ENCODE measurements at places on chromosomes 13 and 19.
A peak's percentile ranks its signal among the peaks of the same experiment; 100 is the strongest.

DNA sequence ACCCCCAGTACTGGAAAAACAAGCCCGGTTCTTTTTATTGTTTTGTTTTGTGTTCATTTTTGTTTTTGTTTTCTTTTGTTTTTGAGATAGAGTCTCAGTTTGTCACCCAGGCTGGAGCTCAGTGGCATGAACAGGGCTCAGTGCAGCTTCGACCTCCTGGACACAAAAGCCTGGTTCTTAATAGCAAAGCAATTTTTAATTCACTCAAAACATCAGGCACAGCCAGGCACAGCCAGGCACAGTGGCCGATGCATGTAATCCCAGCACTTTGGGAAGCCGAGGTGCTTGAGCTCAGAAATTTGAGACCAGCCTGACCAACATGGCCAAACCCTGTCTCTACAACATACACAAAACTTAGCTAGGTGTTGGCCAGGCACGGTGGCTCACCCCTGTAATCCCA lies 30.7 kb downstream of the INSR start:
- peaks cover 11% of the 10 kb centered on the region for H3K4me1 ChIP-seq
- H3K4me3 ChIP-seq, result no peak overlapping the region
- no peaks in the 10 kb centered on the region for H3K27me3 ChIP-seq
- H3K36me3 ChIP-seq, result peaks cover 14% of the 10 kb centered on the region
- no peak overlapping the region for H3K27ac ChIP-seq

DNA sequence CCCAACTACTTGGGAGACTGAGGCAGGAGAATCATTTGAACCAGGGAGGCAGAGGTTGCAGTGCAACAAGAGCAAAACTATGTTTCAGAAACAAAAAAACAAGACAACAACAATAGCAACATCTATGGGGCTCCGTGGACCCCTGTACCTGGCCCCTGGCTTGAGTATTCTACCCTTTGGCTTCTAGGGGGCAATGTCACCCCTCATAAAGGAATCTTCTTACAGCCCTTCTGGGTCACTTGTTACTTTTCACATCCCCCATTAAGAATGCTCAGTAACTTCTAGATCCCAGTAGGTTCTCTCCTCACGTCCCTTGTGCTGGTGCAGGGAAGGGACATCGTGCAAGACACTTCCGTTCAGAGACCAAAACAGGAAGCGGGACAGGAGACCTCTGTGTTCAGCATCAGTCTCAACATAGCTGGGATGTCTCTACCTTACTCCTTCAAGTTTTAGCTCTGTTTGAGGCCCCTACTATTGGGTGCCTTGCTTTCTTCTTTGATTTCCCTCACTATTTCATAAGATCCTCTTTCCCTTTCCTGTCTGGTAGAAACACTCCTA lies 218.1 kb upstream of the ARGLU1 start:
- H3K4me1 ChIP-seq, result no peaks in the 10 kb centered on the region
- no peaks in the 10 kb centered on the region for H3K27me3 ChIP-seq
- no peaks in the 10 kb centered on the region for H3K36me3 ChIP-seq

DNA sequence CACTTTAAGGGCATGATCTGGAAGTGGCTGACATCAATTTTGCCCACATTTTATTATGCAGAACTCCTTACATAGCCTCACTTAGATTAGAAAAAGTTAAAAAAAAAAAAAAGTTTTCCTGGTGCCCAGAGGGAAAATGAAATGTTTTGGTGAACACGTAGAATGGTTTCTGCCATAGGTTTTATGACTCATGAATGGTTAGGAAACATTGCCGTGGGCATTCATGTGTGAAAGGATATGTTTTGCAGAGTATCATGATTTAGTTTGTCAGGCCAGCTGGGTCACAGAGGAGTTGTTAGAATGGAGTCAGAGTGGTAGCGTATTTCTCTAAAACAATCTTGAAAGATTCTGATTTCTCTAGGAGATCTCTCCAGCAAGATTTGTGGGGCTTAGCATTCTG lies 133.8 kb downstream of the MRPL57 start:
- H3K27me3 ChIP-seq, result no peaks in the 10 kb centered on the region
- no peak overlapping the region for H3K27ac ChIP-seq
- no peak for DNase-seq
- no peak overlapping the region for H3K4me3 ChIP-seq
- peaks cover 9% of the 10 kb centered on the region for H3K36me3 ChIP-seq

DNA sequence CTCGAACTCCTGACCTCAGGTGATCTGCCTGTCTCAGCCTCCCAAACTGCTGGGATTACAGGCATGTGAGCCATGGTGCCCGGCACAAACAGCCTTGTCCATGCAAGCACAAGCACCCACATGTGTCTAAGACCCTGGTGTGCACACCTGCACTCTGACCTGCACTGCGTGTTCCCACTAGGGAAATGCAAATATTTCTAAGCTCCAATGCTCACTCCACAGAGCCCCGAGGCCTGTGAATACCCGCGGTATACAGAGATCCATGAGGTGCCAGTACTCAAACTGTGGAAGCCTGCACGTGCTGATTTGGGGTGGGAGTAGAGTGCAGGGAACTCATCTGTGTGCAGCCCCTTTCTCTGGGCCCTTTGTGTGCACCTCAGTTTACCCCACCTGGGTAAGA lies 14.7 kb downstream of the GADD45B start:
- H3K36me3 ChIP-seq, result no peaks in the 10 kb centered on the region
- H3K4me3 ChIP-seq, result peak overlapping the region; percentile 4
- peaks cover 45% of the 10 kb centered on the region for H3K4me1 ChIP-seq
- DNase-seq, result no peak
- peaks cover 60% of the 10 kb centered on the region for H3K27me3 ChIP-seq

- peak overlapping the region; percentile 74 for H3K4me3 ChIP-seq
- DNase-seq, result no peak
- H3K27ac ChIP-seq, result no peak overlapping the region
- H3K27me3 ChIP-seq, result peaks cover 11% of the 10 kb centered on the region
- H3K36me3 ChIP-seq, result no peaks in the 10 kb centered on the region
- H3K4me1 ChIP-seq, result peaks cover 6% of the 10 kb centered on the region
Measured at GRCh38 chr19:4877753-4878490, 10.5 kb upstream of the PLIN3 start.

GRCh38 chr19:52599241-52599640 lies 29.2 kb downstream of the ZNF701 start:
- no peaks in the 10 kb centered on the region for H3K27me3 ChIP-seq
- no peak for DNase-seq
- no peak overlapping the region for H3K27ac ChIP-seq
- peaks cover 29% of the 10 kb centered on the region for H3K36me3 ChIP-seq
- H3K4me1 ChIP-seq, result peaks cover 21% of the 10 kb centered on the region

- H3K36me3 ChIP-seq, result no peaks in the 10 kb centered on the region
- peaks cover 58% of the 10 kb centered on the region for H3K4me1 ChIP-seq
- H3K4me3 ChIP-seq, result peak within 1 kb of the TSS; percentile 87
- H3K27me3 ChIP-seq, result peaks cover 14% of the 10 kb centered on the region
- DNase-seq, result no peak
Measured at GRCh38 chr19:3365836-3366752, at the start of gene NFIC. NFIC (plus strand) TSS chr19:3366583; CDS start chr19:3366637, 54 bp downstream.

DNA sequence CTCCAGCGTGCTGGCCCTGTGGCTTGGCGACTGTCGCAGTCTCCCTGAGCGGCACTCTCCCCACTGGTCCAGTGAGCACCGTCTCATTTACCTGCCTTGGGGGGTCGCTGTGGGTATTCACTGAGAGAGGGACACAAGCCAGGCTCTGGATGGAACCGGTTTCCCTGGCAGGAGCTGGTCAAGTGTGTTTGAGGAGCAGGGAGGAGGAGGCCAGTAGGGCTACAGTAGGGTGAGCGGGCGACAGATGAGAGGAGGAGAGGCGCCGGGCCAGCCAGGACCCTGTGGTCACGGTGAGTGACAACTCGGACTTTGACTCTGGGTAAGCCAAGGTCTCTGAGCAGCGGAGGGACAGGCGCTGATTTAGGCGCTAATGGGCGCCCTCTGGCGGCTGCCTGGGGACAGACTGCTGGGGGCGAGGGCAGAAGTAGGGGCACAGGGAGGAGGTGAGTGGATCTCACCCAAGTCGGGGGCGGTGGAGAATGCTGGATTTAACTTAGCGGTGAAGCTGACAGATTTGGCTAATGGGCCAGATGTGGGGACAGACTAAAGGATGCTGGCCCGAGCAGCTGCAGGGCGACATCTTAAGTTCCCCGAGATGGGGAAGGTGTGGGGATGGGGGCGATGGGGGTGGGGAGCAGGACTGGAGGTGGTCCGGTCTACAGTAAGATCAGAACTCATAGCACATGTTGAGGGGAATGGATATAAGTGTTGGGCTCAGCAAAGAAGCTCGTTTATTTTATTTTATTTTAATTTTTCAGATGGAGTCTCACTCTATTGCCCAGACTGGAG lies 4.7 kb upstream of the PRMT1 start:
- H3K4me3 ChIP-seq, result no peak overlapping the region
- no peaks in the 10 kb centered on the region for H3K27me3 ChIP-seq
- DNase-seq, result peak; percentile 64
- peaks cover 33% of the 10 kb centered on the region for H3K36me3 ChIP-seq
- peak overlapping the region; percentile 31 for H3K27ac ChIP-seq

DNA sequence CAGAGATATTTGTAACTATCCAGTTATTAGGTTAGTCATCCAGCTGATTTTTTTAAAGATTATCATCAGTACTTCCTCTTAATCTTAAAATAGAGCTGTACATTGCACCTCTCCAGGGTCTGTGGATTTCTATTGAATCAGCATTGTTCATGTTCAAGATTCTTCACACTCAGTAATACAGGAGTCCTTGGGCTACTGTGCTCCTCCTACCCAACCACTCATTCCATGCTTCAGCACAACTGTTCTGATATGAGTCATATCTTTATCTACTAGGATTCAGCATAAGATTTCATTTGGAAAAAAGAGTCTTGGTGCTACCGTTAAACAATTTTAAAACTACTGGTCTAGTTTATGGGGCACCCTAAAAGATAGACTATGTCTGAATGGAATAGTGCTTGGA lies 357.8 kb downstream of the DCT start:
- no peak overlapping the region for H3K27ac ChIP-seq
- H3K4me3 ChIP-seq, result no peak overlapping the region
- no peaks in the 10 kb centered on the region for H3K4me1 ChIP-seq

GRCh38 chr13:21080593-21080891 lies 19.2 kb upstream of the LATS2 start:
- no peak overlapping the region for H3K4me3 ChIP-seq
- H3K4me1 ChIP-seq, result no peaks in the 10 kb centered on the region
- no peak for DNase-seq
- no peak overlapping the region for H3K27ac ChIP-seq
- H3K27me3 ChIP-seq, result peaks cover 9% of the 10 kb centered on the region
- no peaks in the 10 kb centered on the region for H3K36me3 ChIP-seq

GRCh38 chr19:1487576-1488281 lies 2.4 kb downstream of the PCSK4 start:
- H3K4me3 ChIP-seq, result no peak overlapping the region
- no peak overlapping the region for H3K27ac ChIP-seq
- H3K36me3 ChIP-seq, result no peaks in the 10 kb centered on the region
- H3K4me1 ChIP-seq, result peaks cover 9% of the 10 kb centered on the region
- no peak for DNase-seq
- peaks cover 13% of the 10 kb centered on the region for H3K27me3 ChIP-seq

GRCh38 chr13:34731486-34731885 lies 210.6 kb upstream of the NBEA start:
- no peaks in the 10 kb centered on the region for H3K27me3 ChIP-seq
- H3K36me3 ChIP-seq, result no peaks in the 10 kb centered on the region
- no peaks in the 10 kb centered on the region for H3K4me1 ChIP-seq
- H3K27ac ChIP-seq, result no peak overlapping the region

DNA sequence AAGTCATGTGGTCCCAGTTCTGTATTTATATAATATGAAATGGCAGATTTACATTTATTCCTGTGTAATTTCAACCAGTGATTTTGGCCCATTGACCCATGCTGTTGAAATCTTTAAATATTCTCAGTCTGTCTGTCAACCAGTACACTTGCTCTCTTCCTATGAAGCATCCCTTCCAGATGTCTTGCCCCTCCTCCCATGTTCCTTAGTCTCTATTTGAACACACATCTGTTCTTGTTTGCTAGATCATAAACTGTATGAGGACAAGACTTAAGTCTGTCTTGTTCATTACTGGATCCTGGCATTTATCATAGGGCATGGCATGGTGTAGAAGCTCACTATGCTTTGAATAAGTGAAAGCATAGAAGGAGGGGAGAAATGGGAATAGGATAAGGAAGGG lies 34.9 kb downstream of the STARD13 start:
- no peaks in the 10 kb centered on the region for H3K36me3 ChIP-seq
- no peaks in the 10 kb centered on the region for H3K27me3 ChIP-seq
- no peak for DNase-seq
- no peak overlapping the region for H3K4me3 ChIP-seq
- peaks cover 11% of the 10 kb centered on the region for H3K4me1 ChIP-seq

DNA sequence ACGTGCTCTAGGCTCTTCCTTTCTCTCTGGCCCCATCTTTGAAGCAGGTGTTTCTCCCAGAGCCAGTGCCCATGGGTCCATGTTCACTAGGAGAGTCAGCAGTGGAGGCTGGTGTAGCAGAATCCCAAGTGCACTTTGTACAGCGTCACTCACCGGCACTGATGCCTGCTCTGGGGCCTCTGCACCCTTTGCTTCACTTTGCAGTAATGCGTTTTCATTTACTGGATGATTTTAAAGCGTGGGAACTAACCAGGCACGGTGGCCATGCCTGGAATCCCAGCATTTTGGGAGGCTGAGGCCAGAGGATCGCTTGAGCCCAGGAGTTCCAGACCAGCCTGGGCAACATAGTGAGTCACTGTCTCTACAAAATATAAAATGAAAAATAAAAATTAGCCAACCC lies 30.7 kb downstream of the SLC25A42 start:
- no peaks in the 10 kb centered on the region for H3K27me3 ChIP-seq
- peaks cover 8% of the 10 kb centered on the region for H3K36me3 ChIP-seq
- H3K4me1 ChIP-seq, result no peaks in the 10 kb centered on the region

DNA sequence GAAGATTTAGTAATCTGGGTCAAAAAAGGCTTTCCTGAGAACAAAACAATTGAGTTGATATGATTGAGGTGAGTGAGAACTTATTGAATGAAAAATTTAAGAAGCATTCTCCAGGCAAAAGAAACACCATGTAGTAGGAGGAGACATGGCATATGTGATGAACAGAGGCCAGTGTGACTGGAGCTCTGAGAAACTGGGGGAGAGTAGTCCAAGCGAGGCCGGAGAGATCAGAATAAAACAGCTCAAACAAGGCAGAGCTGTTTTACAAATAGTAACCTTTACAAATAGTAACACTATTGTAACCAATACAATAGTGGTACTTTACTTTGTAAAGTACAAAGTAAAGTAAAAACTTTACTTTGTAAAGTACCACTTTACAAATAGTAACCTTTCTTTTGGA lies 1159.1 kb downstream of the PCDH9 start:
- H3K4me3 ChIP-seq, result no peak overlapping the region
- DNase-seq, result no peak
- no peak overlapping the region for H3K27ac ChIP-seq
- no peaks in the 10 kb centered on the region for H3K4me1 ChIP-seq
- no peaks in the 10 kb centered on the region for H3K27me3 ChIP-seq
- no peaks in the 10 kb centered on the region for H3K36me3 ChIP-seq
